Left cardiac atrium (tissue), 4 donors: ENCODE measurements at places on chromosomes 3 and 15. TPM values are rescaled to one million over a fixed set of nuclear protein-coding genes. Genes with fewer than 3 reads are reported as not detected.

DNA sequence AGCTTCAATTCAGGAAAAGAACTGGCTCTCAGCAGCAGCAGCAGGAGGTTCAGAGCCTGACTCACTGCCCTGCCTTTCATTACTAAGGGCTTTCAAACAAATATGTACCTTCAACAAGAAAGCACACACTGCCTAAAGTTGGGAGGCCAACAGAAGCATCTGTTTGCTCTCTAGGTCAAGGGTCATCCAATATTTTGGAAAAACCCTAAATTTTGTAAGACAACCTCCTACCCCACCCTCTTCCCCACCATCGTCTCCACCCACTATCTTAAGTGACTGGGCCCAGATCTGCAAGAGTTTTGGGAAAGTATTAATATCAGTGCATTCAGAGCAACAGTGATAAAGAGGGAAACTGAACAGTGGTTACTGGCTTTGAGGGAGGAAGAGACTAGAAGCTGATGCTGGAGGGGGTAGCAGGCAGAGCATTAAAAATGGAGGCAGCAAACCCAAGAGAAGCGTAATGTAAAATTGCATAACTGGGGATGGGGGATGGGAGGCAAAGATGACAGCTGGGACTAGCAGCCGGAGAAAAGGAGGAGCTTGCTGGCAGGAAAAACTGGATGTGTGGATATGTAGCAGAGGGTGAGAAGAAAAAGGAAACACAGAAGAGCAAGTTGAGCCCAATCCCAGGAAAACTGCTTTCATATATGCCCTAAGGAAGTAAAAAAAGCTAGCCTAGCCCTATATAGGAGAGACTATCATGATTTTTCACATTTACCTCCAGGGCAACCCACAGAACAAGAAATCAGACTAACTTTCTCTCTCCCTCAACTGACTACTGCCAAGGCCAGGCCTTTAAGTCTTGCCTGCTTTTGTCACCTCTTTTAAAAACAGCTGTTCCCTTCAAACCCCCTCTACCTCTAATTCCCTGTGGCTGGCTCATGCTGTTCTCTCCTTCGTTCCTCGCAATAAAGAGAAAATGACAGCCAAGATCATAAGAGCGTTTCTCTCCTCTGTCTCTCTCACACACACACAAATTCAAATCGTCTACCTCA, 31.4 kb downstream of the NPTN start:
- DNase-seq, result peak; percentile 33

Gene ITIH1
- not detected for total RNA-seq

GRCh38 chr15:78914027-78914764, 30.6 kb downstream of the CTSH start:
- DNase-seq, result no peak

Gene SAXO2
- 3.1 TPM for total RNA-seq

DNA sequence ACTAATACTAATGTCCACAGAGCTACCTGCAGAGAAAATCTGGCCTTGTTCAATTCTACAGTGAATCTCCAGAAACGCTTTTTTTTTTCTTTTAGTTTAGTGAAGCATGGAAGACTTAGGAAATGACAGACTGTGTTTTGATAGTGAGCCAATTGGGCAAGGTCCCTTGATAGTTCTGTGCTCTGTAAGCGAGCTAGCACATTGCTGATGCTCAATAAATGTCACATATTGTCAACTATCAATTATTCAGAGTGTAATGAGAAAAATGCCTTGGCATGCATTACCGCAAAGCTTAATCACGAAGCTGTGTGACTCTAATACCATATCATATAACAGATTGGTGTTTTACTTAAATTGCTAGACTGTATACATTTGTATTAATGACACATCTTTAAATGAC, 5.2 kb upstream of the C3orf85 start:
- no peak for DNase-seq

- no peak for DNase-seq
Measured at GRCh38 chr3:25654576-25654975, 10.1 kb downstream of the TOP2B start.

- DNase-seq, result no peak
Measured at GRCh38 chr3:185931777-185932612, 5.8 kb downstream of the TRA2B start.

DNA sequence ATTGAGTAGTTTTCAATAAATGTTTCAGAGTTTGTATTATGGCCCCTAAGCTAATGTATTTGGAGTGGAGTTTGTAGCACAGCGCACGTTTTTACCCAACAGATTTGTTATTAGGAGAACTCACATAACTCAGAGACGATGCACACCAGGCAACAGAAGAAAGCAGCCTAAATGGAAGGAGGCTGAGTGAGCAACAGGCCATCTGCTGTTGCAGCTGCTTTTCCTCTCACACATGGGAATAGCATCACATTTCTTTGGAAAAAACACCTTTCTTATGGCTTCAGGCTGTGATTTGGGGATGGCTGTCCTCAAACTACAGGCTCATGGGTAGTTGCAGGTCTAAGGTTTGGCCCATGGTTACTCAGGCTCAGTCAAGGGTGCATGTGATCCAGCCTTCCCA, 469.3 kb upstream of the MCTP2 start:
- no peak for DNase-seq

GRCh38 chr15:69225355-69226022, 65.1 kb downstream of the GLCE start:
- DNase-seq, result no peak

Gene PSMA4
- total RNA-seq, result 97.4 TPM

DNA sequence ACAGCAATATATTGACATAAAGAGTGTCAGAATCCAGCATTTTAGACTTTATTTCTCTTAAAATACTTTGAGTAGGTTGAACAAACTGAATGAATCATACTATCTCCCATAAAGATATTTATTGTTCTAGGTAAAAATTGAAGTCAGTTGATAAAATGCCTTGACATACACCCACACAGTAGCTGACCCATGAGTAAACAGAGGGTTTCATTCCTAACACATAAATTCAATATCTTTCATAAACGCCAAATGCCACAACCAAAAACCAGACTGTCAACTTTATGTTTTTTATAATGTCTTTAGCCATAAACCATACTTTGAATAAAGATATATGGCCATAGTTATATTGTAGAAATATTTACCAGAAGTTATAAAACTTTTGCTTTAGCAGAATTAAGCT, 742.4 kb downstream of the NAALADL2 start:
- DNase-seq, result no peak

DNA sequence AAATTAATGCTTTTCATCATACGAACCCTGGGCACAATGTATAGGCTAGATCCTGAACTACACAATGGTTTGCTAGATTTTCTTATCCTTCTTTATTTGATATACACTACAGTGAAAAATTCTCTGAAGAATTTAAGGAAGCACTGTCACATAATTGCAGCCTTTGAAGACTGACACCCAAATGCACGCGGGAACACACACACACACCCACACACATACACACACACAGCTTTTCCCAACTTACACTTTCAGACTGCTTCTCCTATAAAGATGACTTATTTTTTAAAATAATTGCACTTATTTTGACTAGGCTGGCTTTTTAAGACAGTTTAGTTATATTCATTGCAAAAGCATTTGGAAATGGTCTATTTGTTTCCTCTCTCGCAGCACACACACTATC, 70.0 kb upstream of the LRRN1 start:
- no peak for DNase-seq

Gene TM4SF18
- 12.5 TPM for total RNA-seq

Gene SGO1
- total RNA-seq, result not detected

DNA sequence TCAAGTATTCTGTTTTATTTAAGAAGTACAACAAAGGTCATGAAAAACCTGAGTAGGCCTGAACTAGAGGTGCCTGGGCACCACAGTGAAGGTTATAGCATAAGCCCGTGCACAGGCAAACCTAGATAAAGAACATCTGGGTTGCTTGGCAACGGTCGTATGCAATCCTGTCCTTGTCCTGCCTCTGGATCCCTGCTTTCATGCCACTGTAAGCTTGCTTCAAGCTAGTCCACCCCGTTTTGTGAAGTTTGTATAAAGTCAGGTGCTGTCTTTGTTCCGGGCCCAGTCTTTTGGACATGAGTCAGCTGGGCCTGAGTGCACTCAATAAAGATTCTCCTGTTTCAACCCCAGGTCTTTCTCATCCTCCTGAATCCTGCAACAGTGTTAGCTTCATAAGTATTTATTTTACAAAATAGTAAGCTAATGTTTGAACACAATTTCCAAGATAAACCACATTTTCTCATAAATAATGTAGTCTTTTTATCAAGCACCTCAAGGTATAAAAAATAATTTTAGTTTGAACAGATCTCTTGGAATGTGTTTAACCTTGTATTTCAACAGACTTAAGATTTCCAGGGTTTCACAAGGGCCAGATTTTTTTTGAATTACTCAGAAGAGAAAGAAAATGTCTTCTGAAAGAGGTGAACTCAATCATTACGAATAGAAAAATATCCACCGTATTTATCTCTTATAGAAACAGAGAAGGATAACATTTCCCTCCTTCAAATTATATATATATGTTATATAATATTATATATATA, 14.3 kb upstream of the SLC9C1 start:
- DNase-seq, result no peak

GRCh38 chr3:11626084-11626463, 17.6 kb downstream of the VGLL4 start:
- DNase-seq, result no peak

- DNase-seq, result no peak
Measured at GRCh38 chr15:55917881-55918296, 75.5 kb downstream of the NEDD4 start.

DNA sequence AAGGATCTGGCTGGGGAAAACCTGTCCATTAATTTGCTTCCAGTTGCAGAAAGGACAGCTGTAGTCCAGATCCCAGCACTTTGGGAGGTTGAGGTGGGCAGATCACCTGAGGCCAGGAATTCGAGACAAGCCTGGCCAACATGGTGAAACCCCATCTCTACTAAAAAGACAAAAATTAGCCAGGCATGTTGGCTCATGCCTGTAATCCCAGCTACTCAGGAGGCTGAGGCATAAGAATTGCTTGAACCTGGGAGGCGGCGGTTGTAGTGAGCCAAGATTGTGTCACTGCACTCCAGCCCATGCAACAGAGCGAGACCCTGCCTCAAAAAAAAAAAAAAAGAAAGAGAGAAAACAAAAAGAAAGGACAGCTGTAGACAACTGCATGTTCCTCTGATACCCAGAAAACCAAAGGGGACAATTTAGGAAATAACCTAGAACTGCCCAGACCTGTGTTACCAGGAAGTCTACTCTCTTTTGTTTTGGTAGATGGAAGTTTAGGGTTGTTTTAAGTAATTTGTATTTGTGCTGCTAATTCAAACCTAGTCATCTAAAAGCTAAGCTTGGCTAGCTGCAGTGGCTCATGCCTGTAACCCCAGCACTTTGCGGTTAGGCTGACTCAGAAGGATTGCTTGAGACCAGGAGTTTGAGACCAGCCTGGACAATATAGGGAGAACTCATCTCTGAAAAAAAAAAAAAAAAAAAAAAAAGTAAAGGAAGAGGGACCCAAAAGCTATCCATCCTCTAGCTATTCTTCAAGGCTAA, 22.7 kb downstream of the EXD1 start:
- DNase-seq, result no peak
